ENCODE measurements at places on chromosomes 12 and 14.

GRCh38 chr14:104249706-104250105 lies 111.3 kb downstream of the KIF26A start:
- no peak for DNase-seq

GRCh38 chr12:4496145-4496838 lies 42.4 kb upstream of the RAD51AP1 start:
- no peak for DNase-seq

DNA sequence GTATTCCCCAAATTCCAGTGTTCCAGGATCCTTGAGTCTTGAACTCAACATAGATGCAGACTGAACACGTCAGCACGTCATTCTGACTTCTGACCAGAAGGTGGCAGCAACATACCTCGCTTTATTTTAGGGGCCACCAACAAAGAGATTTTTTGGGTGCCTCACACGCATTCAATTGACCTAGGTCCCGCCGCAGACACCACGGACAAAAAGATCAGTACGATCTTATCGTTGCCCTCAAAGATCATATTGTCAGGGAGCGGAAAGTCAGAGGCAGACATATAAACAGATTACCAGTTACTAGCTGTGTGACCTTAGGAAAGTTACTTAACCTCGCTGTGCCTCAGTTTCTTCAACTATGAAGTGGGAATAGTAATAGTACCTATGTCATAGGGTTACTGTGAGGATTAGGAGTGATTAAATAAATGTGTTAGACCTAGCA lies 6.5 kb upstream of the PRPH start:
- DNase-seq = peak; percentile 44

DNA sequence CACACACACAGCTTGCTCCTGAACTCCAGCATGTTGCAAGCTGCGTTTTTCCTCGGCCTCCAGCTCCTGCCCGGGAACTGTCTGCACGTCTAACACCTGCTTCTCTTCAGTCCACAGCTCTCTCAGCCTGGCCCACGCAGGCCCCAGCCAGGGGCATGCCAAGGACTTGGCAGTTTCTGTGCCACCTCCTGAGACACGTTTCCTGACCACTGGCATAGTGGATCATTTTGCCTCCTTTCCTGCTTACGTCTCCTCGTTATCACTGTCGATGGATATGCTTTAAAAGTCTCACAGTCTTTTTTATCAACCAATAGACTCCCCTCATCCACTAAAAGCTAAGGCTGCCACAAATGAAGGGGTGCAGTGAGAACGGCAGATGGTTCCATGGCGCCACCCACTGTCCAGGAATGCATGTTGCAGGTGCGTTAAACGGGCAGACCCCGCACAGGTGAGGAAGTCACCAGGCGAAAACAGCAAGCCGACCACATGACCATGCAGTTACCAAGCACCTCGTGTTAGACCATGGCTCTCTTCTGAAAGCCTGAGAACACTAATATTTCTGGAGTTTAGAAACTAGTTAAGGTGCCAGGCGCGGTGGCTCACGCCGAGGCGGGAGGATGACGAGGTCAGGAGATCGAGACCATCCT lies 14.7 kb upstream of the TEAD4 start:
- peak; percentile 21 for DNase-seq

DNA sequence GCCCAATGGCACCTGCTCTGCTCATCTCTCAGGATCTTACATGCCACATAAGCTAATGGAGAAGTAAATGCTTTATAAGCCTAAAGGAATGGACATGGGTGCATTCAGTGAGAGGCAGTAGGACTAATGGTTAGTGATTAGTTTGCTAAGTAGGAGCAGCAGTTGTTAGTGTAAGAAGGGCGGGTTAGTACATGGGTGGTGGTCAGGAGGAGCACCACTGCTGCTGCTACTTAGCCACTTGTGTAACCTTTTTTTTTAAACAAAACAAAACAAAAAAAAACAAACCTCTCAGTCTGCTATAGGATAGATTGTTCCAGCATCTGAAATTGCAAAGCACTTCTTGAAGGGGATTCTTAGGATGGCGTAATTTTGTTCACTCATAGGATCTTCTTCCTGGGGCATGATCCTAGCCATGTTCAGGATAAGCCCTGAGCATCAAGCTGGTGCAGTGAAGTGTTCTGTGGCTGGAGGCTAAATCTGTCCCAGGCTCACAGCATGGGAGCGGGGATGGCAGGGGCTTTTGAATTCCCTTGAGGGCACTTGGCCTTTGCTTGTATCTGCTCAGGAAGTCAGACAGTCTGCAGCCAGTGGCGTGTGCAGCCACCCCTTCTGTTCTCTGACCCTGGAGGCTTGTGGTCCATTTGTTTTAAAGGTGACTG lies 63.6 kb downstream of the CHST11 start:
- DNase-seq = peak; percentile 36

DNA sequence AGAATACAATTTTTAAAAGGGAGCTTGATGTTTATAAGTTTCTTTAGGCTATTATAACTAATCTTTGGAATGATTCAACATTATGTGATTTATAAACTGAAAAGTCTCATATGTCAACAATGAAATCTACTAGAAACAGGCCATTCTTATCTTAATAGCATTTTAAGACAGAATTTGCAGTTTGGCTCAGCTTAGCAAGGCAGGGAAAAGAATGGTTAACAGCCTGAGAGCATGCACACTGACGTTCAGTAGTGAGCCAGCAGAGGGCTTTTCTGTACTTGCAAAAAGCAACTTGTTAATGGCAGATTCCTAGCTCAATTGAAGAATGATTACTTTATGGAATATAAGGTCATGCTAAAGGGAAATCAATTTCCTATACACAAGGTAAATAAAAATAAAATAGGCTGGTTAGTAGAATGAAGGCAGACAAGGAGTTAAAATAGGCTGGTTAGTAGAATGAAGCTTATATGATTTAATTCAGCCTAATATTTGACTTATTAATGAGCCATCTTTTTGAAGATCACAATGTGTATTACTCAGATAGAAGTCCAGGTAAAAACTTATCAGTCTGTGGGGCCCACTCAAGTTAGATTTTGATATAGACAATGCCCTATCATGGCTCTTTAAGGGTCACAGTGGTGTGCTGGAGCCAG lies 95.9 kb downstream of the OTOGL start:
- DNase-seq = peak; percentile 78

DNA sequence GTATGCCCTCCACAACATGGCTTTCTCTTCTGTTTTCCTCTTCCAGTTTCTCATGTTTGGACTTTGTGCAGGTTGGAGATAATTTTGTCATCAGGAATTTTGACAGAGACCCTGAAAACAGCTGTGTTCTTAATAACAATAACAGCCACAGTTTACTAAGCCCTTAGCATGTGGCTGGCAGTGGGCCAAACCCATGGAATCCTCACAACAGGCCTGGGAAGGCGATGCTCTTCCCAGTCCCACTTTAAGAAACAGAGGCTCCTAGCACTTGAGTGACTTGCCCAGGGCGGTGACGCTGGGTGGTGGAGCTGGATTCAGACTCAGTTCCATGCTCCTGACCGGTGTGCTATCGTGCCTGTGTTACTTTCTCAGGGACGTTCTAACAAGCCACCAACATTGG lies 20.1 kb upstream of the PLEKHG3 start:
- peak; percentile 51 for DNase-seq

- peak; percentile 44 for DNase-seq
These were observed 37.2 kb downstream of the SUPT16H start for GRCh38 chr14:21346532-21347135.

- peak; percentile 78 for DNase-seq
These were observed 43.9 kb upstream of the GNPNAT1 start for GRCh38 chr14:52835122-52835903.

DNA sequence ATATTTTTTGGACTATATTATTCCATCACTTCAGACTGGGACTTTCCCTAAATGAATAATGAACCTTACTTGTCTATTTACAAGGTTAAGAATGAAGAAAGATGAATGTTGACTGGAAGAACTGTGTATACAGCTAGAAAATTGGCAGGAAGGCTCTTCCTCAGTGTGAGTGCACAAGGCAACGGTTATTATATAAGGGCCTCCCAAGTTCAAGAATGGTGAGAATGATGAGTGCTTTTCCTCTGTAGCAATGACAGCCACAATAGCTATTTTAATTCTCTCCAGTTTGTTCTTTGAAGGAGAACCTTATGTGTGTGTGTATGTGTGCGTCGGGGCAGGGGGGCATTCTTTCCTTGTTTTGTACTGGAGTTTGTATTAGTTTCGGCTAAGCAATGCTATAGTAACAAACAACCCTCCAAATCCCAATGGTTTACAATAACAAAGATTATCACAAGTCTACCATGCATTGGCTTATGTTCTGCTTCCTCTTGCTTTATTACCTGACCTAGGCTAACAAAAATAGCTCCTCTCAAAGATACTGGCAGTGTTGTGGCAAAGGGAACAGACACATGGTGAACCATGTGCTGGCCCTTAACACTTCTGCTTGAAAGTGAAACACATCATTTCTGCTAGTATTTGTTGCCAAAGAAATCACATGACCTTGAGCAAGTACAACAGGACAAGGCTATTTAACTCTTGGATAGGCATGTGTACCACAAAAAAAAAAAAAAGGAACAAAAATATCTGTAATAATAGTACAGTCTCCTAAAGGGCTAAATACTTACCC lies 139.5 kb downstream of the RMST start:
- no peak for DNase-seq

DNA sequence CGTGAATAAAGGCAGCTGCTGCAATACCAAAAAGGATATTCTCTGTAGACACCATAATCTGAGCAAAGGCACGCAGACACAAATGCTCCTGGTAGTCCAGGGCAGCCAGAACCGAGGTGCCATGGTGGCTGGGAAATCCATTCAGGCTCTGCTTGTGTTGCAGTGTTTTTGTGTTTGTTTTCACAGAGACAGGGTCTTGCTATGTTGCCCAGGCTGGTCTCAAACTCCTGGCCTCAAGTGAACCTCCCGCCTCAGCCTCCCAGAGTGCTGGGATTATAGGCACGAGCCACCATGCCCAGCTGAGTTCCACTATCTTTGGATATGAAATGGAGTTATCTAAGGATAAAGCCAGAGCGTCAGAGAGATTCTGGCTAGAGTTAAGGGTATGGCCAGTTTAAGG lies 39.8 kb downstream of the DCAF4 start:
- no peak for DNase-seq

- DNase-seq = no peak
These were observed 178.6 kb downstream of the EFCAB11 start for GRCh38 chr14:89775946-89776345.

- DNase-seq = no peak
These were observed 88.7 kb upstream of the RAP1B start for GRCh38 chr12:68521848-68522502.

GRCh38 chr14:70032447-70032846 lies 153.2 kb downstream of the SMOC1 start:
- DNase-seq = no peak

DNA sequence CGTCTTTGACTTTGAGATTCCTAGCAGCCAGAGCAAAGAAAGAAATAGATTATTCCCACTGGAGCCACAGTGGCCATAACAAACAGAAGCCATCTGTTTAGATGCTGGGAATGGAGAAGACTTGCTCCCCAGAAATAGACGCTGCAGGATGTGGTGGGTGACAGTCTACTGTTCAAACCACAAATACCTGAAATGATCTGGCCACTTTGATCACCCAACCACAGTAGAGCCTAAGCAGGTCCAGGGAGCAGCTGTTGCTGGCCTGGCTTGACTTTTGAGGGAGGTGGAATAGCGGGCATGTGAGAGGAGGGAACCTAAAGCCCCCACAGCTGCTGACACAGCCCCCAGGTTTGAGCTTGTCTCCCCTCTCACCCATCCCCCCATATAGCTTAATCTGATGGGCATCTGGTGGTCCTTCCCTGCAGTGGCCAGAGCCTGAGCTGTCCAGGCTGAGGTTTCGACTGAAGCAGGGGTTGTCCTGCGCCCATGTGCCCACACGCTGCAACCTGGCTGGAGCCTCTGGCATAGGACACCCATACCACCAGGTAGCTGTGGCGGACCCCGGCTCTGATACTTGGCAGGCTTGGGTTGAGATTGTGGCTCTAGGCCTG lies 38.7 kb downstream of the SH2B3 start:
- DNase-seq = no peak

DNA sequence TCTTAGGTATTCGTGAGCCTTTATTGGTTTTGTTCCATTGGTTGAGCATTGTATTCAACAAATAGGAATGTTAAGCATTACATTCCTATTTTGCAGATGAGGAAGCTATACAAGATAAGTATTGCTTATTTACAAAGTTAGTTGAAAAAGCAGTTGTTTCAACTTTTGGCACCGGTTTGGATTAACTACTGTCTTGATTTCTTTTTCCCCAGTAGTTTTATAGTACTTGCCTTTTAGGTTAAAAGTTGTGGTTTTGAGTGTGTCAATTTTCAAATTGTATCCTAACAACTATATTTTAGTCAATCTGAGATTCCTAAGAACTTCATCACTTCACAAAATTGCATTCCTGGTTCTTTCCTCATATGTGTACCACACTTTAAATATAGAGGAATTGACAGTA lies 23.8 kb upstream of the MBIP start:
- DNase-seq = peak; percentile 8

GRCh38 chr14:103880348-103881267 lies 33.2 kb upstream of the PPP1R13B start:
- DNase-seq = peak; percentile 56

GRCh38 chr12:131692431-131692830 lies 18.5 kb upstream of the SFSWAP start:
- no peak for DNase-seq

GRCh38 chr12:26741584-26742227 lies 91.3 kb downstream of the ITPR2 start:
- DNase-seq = no peak

DNA sequence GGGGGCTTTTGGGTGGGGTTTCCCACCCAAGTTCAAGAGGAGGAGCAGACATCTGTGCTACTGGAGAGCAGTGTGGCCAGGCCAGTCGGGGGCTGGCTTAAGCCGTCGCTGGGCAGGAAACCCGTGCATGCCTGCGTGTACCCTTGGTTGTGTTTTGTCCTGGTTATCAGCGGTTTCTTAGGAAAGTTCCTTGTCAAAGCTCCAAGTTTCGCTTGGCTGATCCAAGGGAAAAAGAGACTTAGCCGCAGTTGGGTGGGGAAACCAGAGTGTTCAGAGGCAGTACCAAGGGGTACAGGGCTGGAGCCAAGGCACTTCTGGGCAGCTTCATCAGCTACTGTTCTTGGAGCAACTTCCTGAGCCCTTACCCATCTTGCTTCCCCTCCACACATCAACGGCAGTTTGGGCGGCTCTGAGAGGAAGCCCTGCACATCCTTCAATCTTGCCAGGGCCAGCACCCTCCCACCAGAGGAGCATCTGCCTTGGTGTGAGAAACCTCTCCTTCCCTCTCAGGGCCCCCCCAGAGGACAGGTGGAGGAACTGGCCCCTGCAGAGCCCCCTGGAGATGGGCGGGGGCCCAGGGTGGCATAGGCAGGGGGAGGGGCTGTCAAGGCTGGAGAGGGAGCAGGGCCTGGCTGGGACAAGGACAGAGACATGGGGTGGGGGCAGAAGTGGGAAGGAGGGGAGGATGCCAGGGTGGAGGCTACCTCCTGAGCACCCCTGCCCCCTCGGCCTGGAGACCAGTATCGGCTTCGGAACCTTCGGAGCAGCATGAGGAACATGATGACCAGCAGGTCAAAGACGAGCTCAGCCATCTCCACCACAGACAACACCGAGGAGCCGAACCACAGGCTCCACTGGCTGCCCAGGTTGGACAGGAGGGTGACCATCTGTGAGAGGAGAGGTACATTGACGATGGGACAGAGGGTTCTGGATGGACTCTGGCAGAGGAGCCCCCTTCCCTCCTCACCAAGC lies 5.8 kb upstream of the TNFRSF1A start:
- peak; percentile 54 for DNase-seq

Measured in iris pigment epithelial cell (primary cell).